ENCODE measurements at places on chromosomes 16 and 17.

- DNase-seq, result no peak
Observed at GRCh38 chr16:80896776-80897175, 92.4 kb upstream of the CDYL2 start.

GRCh38 chr17:31663576-31663975 is 195.5 kb downstream of the COPRS start:
- DNase-seq, result peak; percentile 2

- DNase-seq, result peak; percentile 15
Observed at GRCh38 chr17:31171701-31172100, 76.9 kb downstream of the NF1 start.

GRCh38 chr17:19656336-19656735 is 7.8 kb downstream of the ALDH3A2 start:
- no peak for DNase-seq

DNA sequence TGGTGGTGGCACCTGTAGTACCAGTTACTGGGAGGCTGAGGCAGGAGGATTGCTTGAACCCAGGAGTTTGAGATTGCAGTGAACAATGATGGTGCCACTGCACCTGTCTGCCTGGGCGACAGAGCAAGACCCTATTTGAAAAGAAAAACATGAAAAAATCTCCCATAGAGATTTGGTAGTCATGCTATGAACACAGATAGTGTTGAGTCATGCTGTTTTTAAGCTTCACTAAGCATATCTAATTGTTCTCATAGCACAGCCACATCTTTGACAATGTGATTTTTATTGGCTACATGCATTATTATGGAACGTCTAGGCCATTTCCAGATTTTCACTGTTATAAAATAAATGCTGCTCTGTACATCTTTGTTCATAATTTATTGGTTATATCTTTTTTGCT is 6.0 kb downstream of the IL34 start:
- no peak for DNase-seq

GRCh38 chr17:56290101-56290801 is 137.0 kb downstream of the ANKFN1 start:
- peak; percentile 42 for DNase-seq

GRCh38 chr16:72369274-72369673 is 197.3 kb upstream of the PMFBP1 start:
- no peak for DNase-seq

DNA sequence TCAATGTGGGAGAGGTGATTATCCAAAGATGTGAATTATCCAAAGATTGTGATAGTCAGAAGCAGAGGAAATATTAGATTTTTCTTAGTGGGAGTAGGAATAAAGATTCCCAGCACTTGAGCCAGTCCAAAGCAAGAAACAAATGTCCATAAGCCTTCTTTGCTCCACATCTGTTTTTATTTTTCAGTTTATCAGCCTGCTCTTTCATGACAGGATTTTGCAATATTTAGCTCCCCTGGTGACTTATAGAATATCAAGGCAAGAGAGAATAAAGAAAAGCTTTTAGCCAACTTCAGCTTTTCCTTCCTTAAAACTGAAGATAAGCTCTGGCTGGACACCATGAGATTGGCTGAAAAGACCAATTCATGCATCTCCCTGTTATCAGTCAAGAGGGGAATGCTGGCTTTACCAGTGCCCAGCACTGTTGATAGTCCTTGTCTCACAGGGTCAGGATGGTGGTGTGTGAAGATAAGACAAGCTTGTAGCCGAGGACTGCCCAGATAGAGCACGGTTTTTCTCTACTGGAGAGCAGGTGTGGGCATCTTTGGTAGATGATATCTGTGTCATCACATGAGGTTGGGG is 706.5 kb downstream of the KCNJ2 start:
- DNase-seq, result no peak

- peak; percentile 96 for DNase-seq
Observed at GRCh38 chr16:84739349-84740124, 39.7 kb downstream of the USP10 start.

DNA sequence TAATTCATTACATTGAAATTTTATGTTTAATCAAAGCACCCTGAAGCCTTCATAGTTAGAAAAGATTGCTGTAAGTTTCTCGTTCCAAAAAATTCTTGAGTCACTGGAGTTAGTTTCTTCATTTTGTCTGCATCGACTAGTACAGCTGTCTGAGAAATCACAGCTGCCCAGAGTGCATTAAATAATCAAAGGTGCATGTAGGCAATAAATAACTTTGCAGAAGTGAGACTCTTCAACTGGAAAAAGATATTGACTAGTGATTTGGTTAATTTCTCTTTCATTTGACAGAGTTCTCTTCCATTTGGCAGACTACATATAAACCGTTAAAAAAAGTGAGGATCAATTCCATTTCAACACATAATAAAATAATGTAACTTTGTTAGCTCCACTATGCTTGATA is 234.0 kb downstream of the CNTNAP4 start:
- no peak for DNase-seq

GRCh38 chr16:55045756-55046460 is 115.2 kb downstream of the IRX5 start:
- DNase-seq, result no peak

DNA sequence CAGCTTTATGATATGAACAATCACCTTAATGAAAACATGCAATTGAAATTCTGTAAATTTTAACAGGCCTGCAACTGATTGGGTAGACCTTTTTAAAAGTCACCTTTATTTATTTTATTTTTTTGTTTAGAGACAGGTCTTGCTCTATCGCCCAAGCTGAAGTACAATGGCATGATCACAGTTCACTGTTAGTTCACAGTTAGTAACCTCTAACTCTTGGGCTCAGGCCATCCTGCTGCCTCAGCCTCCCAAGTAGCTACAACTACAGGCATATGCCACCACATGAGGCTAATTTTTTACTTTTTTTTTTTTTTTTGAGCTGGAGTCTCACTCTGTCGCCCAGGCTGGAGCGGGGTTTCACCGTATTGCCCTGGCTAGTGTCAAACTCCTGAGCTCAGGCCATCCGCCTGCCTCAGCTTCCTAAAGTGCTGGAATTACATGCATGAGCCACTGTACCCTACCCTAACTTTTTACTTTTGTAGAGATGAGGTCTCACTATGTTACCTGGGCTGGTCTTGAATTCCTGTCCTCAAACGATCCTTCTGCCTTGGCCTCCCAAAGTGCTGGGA is 28.0 kb downstream of the AP1G1 start:
- no peak for DNase-seq

- DNase-seq, result peak; percentile 94
Observed at GRCh38 chr16:85514598-85515318, 98.4 kb upstream of the GSE1 start.

DNA sequence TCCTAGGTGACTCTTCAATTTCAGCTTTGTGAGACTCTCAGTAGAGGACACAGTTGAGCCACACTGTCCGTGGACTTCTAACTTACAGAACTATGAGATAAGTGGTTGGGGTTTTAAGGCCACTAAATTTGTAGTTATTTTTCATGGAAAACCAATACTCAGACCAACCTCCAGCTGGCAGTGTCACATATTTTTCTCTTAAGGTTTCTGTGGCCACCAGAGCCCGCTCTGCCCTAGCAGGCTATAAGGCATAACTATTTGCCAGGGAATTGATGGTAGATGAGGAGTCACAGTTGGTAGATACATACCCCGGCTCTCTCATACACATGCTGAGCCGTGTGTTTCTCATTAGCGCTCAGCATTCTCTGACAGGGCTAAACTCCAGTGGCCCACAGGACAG is 336.8 kb upstream of the MON1B start:
- no peak for DNase-seq

DNA sequence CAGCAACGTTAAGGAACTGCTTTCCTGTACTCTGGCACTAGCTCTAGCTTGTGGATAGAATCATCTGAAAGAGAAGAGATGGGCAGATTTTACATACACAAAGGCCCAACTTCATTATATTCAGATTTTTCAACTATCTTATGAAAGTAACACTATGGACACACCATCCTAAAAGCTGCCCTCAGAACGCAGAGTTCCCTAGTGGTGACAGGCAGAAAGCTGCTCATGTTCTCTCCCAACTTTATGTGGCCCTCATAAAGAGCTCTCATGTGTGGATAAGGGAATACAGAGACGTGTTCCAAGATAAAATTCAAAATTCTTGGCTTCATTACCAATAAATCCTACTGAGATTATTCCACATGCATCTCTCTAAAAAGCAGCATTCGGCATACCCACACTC is 1.5 kb downstream of the CFAP20 start:
- no peak for DNase-seq

- no peak for DNase-seq
Observed at GRCh38 chr16:3001316-3001715, 11.4 kb upstream of the CLDN9 start.

GRCh38 chr17:16302856-16303255 is 50.4 kb downstream of the CENPV start:
- DNase-seq, result no peak
